ENCODE measurements at places on chromosomes 12 and 14.
A peak's percentile ranks its signal among the peaks of the same experiment; 100 is the strongest.

GRCh38 chr12:93653079-93653478 is 24.1 kb upstream of the CRADD start:
- no peak for DNase-seq

DNA sequence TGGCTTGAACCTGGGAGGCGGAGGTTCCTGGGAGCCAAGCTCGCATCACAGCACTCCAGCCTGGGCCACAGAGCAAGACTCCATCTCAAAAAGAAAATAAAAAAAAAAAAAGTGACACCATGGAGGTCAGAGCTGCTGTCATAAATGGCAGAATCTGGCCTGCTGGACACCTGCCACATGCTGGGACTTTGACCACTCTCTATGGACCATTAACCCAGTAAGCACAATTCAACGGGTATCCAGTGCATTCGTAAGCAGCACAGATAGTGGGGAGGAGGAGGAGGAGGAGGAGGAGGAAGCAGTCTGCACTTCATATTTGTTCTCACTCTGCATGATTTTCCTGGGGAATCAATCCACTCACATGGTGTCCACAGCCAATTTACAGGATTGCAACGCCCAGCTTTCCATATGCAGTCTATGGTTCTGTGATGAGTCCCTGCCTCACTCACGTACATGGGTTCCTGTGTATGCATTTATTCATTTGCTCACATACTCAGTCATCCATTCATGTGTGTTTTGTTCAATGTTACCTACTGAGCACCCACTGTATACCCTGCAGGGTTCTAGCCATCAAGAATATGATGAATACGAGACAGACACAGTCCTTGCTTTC is 326.8 kb downstream of the GLT1D1 start:
- DNase-seq = no peak

DNA sequence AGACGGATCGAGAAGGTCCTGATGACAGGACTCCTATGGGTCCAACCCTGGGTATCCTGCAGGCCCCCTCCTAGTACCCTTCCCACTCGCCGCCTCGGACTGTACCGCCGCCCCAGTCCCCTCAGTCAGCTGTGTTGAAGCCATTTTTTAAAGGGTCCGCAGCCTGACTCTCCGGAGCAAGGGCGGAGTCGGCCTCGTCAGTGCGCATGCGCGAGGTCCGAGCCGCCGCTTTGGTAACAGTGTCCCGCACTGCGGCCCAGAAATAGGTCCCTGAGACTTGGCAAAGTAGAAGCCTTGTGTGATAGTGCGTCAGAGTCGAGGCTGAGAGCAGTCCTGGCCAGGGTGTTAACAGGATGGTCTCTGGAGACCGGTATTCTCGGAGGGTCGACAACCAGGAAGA is 769.0 kb upstream of the ALG10B start:
- DNase-seq = no peak

- no peak for DNase-seq
These were observed 8.9 kb upstream of the IRF2BPL start for GRCh38 chr14:77037215-77037937.

- peak; percentile 27 for DNase-seq
These were observed 125.0 kb upstream of the FUT8 start for GRCh38 chr14:65287264-65288131.

GRCh38 chr12:15602051-15602672 is 187.0 kb downstream of the EPS8 start:
- no peak for DNase-seq

- DNase-seq = no peak
These were observed 449 bp downstream of the THAP2 start for GRCh38 chr12:71664411-71665089.

GRCh38 chr14:24613241-24613640 is 3.8 kb upstream of the GZMH start:
- DNase-seq = no peak

- DNase-seq = no peak
These were observed 340.2 kb downstream of the AEBP2 start for GRCh38 chr12:19779395-19780056.

DNA sequence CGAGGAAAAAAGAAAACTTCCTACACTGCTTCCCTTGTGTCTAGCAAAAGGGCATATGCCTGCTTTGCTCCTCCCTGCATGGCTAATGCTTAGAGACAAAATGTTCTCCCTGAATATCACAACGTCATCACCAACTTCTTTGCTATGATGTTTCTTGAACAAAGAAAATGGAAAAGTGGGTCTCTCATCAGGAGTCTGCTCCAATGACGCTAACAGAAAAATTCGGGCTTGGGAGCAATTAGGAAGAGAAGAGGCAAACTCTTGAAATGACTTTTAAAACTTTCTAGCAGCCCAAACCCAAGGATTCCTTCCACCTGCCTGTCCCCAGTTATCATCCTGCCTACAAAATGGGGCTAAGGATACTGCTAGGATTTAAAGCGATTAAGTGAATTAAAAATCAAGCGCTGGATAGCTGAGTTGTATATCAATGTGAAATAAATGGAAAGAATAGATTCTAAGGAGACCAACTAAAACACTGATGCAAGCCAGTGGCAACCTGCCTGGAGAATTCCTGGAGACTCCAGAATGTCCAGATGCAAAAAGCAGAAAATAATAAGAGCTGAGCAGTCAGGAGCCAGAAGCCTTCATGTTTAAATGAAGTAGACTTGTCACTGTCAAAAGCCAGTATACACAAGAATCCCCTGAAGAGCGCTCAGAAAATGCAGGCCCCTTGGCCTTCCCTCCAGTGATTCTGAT is 183.8 kb downstream of the DPF3 start:
- no peak for DNase-seq

DNA sequence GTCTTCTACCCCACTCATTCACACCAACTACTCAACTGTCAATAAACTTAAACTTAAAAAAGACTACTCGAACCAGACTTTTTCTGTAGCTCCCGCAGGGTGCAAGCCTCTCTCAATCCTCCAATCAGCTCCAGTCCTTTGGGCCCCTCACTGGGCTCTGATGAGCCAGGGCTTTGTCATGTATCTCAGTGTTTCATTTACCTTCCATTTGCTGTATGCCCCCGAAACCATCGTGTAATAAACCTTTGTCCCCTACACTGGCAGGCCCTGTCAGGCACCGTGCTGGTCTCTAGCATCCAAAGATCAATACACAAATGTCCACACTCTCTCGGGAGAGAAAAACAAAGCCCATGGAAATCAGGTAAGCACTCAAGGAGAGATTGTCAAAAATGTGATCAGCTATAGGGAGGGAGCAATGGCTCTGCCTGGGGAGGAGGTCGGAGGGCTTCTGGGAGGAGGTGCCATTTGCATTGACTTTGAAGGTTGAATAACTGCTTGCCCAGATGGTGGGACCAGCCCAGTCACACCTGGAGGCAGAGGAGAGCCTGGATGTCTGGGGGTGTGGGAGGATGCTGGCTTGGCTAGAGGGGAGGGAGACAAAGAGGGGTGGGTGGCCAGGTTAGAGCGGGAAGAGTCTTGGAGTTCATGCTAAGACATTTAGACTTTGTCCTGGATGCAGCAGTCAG is 42.1 kb upstream of the DICER1 start:
- no peak for DNase-seq

GRCh38 chr14:64170181-64170580 is 124.0 kb downstream of the ESR2 start:
- DNase-seq = no peak

GRCh38 chr14:57378661-57379060 is 11.7 kb upstream of the NAA30 start:
- no peak for DNase-seq
